ENCODE measurements at places on chromosomes 13 and 19. TPM values are rescaled to one million over a fixed set of nuclear protein-coding genes. Genes with fewer than 3 reads are reported as not detected.

DNA sequence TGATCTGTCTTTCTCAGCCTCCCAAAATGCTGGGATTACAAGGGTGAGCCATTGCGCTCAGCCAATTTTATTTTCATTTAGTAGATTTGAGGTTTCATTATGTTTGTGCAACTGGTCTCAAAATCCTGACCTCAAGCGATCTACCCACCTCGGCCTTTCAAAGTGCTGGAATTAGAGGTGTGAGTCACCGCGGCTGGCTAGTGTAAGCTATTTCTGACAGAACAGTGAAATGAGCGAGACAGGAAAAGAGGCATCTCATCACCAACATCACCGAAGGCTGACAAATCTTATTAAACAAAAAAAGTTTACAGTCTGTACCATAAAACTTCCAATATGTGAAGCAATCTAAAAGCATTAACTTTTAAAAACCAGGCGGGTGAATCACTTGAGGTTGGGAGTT, 12.2 kb upstream of the ZNF888 start:
- H3K36me3 ChIP-seq: peaks cover 11% of the 10 kb centered on the region
- no peak for DNase-seq
- peaks cover 6% of the 10 kb centered on the region for H3K27me3 ChIP-seq
- H3K4me3 ChIP-seq: no peak overlapping the region
- H3K4me1 ChIP-seq: peaks cover 28% of the 10 kb centered on the region

- H3K27ac ChIP-seq: no peak overlapping the region
- H3K27me3 ChIP-seq: no peaks in the 10 kb centered on the region
- no peak for DNase-seq
- no peaks in the 10 kb centered on the region for H3K4me1 ChIP-seq
- no peak overlapping the region for H3K4me3 ChIP-seq
Measured at GRCh38 chr13:47087841-47088240, 191.0 kb upstream of the HTR2A start.

- H3K4me1 ChIP-seq: peaks cover 17% of the 10 kb centered on the region
- H3K27ac ChIP-seq: no peak overlapping the region
Measured at GRCh38 chr13:41639955-41640780, 182.8 kb downstream of the RGCC start.

DNA sequence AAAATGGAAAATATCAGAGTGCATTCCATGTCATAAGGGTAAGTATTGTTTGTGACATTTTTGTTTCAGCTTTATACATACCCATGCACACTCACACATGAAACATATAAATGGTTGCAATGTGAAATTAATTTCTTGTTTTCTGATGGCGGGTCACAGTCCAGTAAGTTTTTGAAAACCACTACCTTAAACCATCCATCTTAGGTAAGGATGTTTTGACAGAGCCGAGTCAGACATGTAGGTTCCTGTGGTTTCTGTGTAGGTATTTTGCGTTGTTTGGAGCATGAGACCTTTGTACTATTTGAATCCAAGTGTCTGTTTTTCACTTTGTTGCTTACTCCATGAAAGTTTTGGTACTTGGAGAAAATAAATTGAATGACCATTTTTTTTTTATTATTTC, 121.7 kb downstream of the B3GLCT start:
- no peak for DNase-seq
- no peak overlapping the region for H3K4me3 ChIP-seq
- H3K27ac ChIP-seq: no peak overlapping the region
- H3K36me3 ChIP-seq: peaks cover 13% of the 10 kb centered on the region

DNA sequence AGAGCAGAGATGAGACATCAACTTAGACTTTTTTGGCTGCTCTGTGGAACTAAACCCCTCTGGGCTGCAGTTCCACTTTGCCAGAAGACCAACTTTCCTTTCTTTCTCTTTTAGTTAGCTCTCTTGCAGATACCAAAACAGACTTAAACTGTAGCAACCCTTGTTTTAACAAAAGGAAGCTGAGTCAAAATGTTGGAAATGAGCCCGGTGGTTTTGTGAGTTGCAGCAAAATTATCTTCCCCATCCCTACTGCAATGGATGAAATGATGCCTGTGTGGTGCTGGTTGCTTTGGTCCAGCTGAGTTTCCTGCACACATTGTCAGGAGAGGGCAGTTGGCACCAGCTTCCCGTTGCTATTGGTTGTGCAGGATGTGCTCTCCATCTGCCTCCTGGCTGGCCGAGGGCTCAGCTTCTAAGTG, 115.3 kb downstream of the LRCH1 start:
- H3K4me3 ChIP-seq: no peak overlapping the region
- peaks cover 53% of the 10 kb centered on the region for H3K4me1 ChIP-seq
- H3K36me3 ChIP-seq: peaks cover 23% of the 10 kb centered on the region
- peak; percentile 20 for DNase-seq

GPR12 gene
- total RNA-seq: not detected
